NCI-H446 (cell line): ENCODE measurements at places on chromosomes 4 and X.

- DNase-seq = peak; percentile 66
Measured at GRCh38 chr4:112514647-112515197, 1.3 kb downstream of the NEUROG2 start.

- no peak for DNase-seq
Measured at GRCh38 chr4:47194036-47194737, 162.8 kb downstream of the GABRB1 start.

DNA sequence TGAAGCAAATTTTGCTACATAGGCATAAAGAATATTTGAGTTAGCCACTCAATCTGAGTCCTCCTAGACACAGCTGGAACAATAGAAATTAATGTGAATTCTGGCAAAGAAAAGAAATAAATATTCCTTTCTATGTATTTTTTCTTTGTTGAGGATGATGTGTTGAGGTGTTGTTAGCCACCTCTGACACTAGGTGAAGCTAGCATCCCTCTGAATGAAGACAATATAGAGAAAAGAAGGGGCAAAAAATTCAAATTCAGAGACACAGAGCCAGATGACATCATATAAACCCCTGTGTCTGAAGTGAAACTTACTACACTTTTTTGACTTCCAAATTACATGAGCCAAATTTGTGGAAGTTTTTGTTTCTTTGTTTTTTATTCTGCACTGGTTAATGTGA is 34.6 kb upstream of the TMPRSS11D start:
- no peak for DNase-seq

- no peak for DNase-seq
Measured at GRCh38 chr4:56211202-56211601, 176.1 kb downstream of the AASDH start.

GRCh38 chrX:136975684-136976470 is 57.9 kb downstream of the GPR101 start:
- DNase-seq = no peak

DNA sequence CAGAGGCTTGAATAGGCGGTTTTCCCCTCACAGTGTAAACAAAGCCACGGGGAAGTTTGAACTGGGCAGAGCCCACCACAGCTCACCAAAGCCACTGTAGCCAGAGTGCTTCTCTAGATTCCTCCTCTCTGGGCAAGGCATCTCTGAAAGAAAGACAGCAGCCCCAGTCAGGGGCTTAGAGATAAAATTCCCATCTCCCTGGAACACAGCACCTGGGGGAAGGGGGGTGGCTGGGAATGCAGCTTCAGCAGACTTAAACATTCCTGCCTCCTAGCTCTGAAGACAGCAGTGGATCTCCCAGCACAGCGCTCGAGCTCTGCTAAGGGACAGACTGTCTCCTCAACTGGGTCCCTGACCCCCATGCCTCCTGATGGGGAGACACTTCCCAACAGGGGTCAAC is 44.0 kb upstream of the USP38 start:
- DNase-seq = no peak

- no peak for DNase-seq
Measured at GRCh38 chr4:183977707-183978106, 72.6 kb downstream of the STOX2 start.

DNA sequence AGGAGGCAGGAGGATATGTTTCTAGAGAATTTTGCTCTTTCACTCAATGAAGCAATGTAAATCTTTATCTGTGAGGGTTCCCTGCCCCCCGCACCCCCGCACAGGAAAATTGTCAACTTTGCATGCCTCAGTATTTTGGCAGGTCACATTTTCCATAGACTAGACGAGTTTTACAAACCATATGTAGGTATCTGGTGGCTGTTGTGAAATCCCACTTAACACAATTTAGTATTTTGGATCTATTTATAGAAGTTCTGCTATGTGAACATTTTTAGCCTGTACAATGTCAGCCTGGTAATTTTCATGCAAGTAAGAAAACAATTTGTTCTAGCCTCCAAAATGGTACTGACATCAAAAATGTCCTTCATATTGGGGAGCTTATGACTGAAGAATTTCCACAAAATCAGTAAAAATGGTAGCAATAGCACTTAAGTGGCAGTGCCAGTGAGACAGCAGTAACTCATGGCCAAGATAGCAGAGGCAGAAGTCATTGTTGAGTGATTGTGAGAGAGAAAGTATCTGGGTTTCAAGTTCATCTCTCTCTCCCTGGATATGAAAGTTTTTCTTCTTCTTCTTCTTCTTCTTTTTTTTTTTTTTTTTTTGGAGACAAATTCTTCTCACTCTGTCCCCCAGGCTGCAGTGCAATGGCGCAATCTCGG is 12.4 kb upstream of the FRYL start:
- no peak for DNase-seq

DNA sequence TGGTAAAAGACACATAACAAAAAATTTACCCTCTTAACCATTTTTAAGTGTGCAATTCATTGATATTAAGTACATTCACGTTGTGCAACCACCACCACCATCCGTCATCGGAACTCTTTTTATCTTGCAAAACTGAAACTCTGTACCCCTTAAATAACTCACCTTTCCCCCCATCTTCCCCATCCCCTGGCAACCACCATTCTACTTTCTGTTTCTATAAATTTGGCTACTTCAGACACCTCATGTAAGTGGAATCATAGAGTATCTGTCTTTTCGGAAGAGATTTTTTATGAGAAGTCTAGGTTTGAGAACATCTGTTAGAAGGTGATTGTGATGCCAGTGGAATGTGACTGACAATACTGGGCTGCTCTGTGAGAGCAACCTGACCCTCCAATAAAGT is 39.8 kb upstream of the CCDC149 start:
- no peak for DNase-seq

- no peak for DNase-seq
Measured at GRCh38 chr4:24382381-24382780, 202.0 kb downstream of the DHX15 start.

GRCh38 chrX:52082578-52082977 is 13.6 kb upstream of the MAGED4B start:
- no peak for DNase-seq
